ENCODE measurements at places on chromosomes 1 and 21.
A peak's percentile ranks its signal among the peaks of the same experiment; 100 is the strongest.

GRCh38 chr1:4319496-4319895 lies 334.9 kb upstream of the AJAP1 start:
- DNase-seq: no peak

DNA sequence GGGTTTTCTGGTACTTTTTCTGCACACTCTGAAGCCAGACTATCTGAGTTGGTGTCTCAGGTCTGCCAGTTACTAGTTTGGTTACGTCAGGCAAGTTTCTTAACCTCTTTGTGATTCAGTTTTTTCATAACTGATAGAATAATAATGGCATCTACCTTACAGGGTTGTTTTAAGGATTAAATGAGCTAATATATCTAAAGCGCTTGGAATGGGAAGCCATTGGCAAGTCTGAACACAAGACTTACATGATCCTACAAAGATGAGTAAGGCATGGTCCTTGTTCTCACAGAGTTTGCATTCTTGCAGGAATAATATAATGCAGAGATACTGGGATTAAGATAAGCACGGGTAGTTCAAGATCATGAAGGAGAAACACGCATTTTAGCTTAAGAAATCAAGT lies 9.2 kb upstream of the DENND2D start:
- no peak for DNase-seq

DNA sequence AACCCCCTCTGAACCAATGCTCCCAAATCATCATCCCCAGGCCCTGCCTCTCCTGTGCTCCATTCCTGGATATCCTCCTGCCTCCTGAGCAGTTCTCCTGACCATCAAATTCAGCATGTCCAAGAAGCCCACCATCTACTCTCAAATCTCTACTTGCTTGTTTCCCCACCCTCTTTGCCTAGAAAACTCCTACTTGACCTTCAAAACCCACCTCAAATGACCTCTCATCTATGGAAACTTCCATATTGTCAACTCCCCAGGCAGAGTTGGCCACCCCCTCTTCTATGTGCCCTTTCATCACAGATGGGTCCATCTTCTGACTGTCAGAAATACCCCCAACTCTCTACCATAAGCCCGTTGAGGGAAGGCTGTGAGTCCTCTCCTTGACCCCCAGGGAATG lies 16.8 kb downstream of the ADGRB2 start:
- no peak for DNase-seq

DNA sequence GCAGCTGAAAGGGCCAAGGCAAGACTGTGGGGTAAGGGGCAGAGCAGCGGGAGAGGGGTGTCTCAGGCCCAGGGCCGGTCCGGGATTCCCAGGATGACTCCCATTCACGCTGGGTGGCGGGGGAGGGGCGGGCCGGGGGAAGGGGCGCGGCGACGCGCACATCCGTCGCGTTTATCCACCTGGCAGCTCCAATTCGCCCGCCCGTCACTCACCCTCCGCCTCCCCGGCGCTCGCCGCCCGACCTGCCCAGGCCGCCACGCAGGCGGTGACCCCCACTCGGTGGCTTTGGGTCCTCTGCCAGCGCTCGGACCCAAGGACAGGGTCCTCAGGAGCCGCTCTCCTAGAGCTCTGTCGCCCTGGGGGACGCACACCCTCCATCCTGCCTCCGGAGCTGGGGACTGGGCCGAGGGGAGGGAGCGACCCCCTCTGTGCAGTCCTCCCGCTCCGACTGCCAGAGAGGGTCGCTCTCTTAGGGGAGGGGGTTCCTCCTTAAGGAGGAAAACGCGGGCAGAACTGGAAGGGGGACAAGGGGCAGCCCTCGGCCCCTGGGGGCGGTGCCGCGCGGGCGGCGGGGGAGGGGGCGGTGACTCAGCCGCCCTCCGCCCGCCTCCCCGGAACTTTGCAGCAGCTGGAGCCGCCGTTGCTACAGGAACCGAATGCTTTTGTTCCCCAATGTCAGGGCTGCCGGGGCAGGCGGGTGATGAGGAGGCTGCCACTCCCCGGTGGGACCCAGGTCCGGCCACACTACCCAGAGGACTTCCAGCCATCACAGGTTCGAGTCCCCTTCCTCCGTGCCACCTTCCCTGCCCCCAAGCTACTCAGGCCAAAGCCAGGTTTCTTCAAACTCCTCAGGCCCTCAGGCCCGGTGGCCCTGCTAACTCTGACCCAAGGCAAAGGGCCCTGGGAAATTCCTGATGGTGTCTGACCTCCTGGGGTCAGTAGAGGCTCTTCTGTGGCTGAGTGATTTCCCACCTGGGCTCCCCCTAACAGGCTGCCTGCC lies 3.4 kb downstream of the ADGRB2 start:
- no peak for DNase-seq

DNA sequence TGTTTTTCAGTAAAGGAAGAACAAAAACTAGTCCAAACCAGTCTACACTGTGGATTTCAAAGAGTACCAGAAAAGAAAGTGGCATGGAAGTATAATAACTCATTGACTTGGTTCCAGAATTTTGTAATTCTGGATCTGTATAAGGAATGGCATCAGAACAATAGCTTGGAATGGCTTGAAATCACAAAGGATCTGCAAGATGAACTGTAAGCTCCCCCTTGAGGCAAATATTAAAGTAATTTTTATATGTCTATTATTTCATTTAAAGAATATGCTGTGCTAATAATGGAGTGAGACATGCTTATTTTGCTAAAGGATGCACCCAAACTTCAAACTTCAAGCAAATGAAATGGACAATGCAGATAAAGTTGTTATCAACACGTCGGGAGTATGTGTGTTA lies 21.3 kb downstream of the CHODL start:
- DNase-seq: no peak

DNA sequence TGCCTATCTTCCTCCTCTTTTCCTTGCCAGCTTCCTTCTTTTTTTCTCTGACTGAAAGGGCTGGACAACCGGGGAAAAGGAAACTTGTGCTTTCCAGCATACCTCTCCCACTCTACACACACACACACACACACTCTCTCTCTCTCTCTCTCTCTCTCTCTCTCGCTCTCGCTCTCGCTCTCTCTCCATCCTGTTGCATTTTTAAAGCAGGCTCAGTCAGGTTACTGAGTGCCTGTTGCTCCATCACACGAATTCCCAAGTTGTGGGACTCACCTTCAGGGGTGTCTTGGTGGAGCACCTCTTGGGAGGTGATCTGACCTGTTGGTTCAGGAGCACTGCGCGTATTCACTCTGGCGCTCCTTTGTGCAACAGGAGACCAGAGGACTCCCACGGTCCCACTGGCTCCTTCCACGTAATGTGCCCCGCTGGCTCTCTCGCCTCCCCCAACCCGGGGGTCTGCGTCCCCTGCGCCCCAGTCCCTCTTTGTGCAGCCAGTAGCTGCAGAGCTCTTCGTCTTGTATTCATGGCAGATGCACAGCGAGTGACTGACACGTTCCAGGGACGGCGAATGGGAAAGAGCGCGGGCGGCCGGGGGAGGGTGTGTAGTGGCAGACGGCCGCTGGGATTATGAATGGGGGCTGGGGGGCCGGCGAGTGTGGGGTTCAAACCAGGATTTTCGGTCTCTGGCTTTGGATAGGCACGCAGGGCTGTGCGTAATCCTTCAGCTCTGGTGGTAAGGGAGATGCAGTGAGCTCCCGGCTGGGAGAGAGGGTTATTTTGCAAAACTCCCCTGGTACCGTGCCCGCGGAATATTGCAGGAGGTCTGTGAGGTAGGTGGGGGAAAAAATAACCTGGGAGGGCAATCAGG lies 660 bp upstream of the PDE4B start:
- DNase-seq: no peak

- no peak for DNase-seq
Measured at GRCh38 chr1:160971618-160972056, 17.0 kb upstream of the ITLN2 start.

- DNase-seq: no peak
Measured at GRCh38 chr1:51859333-51859732, 19.2 kb downstream of the NRDC start.

DNA sequence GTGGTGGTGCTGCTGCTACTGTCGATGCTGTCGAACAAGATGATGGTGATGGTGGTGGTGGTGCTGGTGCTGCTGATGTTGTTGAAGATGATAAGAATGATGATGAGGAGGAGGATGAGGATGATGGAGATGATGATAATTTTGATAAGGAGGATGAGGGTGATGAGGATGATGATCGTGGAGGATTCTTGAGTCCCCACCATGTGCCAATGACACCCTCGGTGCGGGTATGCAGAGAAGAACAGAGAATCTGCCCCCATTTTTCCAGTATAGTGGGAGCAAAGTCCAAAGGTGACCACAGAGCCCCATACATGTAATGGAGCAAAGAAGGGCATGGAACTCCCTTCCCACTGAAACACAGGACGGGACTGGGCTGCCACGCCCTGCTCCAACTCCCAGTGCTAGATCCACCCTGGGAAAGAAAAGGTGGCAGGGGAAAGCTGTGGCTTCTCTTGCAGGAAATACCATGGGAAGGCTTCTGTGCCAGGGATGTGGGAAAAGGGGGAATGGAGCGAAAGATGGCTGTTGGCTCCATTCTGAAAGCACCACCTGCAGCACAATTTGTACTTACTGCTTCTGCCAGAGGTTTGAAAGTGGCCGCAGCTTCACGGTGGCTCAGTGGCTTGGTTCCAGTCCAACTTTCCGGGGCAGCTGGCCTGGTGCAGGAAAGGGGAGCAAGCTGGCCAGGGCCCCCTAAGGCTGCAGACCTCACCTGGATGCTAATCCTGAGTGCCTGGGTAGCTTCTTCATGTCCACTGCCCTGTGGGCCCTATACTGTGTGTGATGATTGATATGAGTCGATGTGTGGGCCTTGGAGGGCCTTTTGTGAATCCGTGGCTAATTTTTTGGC lies 387.2 kb upstream of the VAMP3 start:
- DNase-seq: no peak

GRCh38 chr1:60864722-60865121 lies 217.6 kb upstream of the NFIA start:
- DNase-seq: no peak

DNA sequence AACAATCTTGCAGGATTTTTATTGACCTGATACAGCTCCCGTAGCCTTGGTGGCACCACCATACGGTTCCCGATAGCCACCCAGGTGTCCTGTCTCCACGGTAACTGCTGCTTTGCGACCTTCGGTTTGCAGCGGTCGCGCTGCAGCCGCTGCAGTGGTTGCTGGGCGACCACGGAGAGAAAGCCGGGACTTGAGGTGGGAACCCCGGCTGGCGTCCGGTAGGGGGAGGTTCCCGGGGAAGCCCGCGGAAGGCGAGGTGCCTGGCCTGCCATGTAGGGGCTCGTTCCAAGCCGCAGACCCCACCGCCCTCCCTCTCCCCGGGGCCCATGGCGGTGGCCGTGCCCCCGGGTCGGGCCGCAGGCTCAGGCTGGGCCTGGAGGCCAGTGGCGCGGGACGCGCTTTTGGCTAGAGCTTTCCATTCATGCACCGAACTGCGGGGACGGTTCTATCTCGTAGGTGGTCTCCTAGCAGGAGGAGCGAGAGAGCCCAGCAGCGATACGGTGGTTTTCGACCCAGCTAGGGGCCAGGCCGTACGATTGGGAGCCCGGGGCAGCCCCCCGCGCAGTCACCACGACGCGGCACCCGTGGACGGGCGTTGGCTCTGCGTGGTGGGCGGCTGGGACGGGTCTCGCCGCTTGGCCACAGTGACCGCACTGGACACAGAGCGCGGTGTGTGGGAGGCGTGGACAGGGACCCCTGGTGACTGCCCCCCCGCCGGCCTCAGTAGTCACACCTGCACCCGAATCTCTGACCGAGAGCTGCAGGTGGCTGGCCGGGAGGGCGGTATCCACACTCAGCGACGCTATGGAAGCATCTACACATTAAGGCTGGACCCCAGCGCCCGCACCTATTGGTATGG lies at the start of gene KLHDC9:
KLHDC9 (plus strand) TSS at position 152 of the 859 bp plus-strand sequence; CDS start at position 327, 175 bp downstream.
- DNase-seq: peak; percentile 28

DNA sequence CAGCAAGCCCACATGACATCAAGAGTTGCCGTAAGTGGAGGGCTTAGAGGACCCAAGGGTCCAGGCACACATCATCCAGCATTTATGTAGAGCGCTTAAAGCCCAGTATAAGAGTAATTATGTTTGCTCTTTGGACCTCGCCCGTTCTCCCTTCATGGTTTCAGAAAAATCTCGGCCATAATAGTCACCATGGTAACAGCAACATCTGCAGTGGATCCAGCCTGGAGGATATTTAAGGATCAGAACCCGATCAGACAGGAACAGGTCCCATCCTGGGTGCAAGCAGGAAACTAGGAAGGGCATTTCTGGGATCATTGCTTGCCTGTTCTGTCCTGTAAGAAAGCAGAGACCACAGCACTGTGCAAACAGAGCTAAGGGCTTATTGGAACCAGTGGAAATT lies 89.9 kb upstream of the KAZN start:
- DNase-seq: no peak

DNA sequence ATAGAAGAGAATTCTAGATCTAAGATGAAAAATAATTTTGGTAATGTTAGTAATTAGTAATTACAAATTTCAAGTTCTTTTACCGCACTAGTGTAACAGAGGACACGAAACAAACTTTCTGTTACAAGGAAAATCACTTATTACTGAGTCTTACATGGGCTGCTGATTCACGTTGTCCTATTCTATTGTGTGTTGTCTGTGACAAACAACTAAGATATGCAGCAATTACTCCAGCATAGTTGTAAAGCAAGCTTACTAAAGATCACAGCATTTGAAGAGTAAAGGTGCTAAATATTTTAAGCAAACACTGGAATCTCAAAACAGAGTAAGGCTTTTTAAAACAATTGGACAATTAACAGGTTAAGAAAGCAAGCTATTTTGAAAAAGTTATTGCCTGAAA lies 502.3 kb downstream of the KCNT2 start:
- DNase-seq: no peak

DNA sequence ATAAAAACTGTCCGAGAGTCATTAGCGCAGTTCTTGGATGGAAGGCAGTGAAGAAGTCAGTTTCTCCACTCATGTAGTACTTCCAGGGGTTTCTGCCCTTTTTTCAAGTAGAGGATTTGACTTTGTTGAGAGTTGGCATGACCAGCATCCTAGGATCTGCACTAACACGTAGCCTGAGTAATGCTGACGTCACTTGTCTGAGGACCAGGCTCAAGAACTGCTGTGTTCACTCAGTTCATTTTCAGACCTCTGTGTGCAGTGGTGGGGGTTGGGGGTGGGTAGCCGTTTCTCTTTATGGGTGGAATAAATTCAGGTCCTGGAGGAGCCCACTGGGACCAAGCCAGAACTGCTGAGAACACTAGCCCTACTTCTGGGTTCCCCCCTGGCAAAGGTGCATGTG lies 53.3 kb downstream of the MRPS6 start:
- no peak for DNase-seq

- DNase-seq: no peak
Measured at GRCh38 chr21:45334591-45335081, 46.9 kb upstream of the POFUT2 start.

Data from gastrocnemius medialis (tissue), 4 donors.